SW480 (cell line): ENCODE measurements at places on chromosomes 4 and X.

- DNase-seq: no peak
Measured at GRCh38 chr4:73244945-73245601, 13.5 kb downstream of the ANKRD17 start.

GRCh38 chr4:136246876-136247275 lies 1285.4 kb downstream of the PCDH18 start:
- DNase-seq: no peak

- no peak for DNase-seq
Measured at GRCh38 chr4:988726-989721, 2.2 kb downstream of the IDUA start.

- no peak for DNase-seq
Measured at GRCh38 chr4:153116801-153117200, 87.4 kb upstream of the TRIM2 start.

DNA sequence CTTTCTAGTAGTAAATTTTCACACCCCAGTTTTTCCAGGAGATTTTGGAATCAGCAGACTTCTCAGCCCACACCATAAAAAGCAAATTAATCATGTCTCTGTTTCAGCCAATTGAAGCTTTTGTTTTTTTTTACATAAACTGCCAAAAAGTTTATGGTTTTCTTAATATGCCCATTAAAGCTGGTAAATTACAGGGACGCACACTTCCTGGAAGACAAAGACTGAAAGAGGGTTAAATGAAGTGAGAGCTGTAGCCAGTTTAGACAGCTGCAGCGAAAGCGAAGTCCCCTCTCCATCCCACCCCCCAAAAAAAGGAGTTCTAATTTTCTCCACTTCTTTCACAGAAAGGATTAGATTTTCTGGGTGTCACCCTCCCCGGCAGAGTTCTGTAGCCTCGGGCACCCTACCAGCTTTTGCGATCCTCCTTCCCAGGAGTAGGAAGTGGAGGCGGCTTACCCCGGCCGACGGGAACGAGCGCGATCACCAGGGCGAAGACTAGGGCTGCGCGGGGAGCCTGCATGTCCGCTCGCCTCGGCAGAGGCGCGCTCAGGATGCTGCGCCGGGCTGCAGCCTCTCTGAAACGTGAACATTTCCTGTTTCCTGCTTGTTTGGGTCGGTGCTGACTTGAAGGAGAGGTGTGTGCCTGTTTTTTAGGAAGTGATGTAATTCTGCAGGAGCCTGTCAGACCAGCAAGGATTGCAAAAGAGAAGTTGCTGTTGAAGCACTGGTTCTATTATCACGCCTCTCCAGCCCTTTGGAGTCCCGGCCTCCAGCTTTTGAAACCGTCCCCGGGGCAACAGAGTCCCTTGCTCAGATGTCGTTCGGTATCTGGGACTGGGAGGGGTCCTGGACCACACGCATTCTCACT lies at the start of gene TMEM154:
Gene TMEM154 (minus strand): TSS at position 584 of the 868 bp plus-strand sequence. CDS start 64 bp downstream, at position 520.
- DNase-seq: peak; percentile 16

GRCh38 chr4:95979961-95980876 lies 140.3 kb downstream of the PDHA2 start:
- DNase-seq: no peak

DNA sequence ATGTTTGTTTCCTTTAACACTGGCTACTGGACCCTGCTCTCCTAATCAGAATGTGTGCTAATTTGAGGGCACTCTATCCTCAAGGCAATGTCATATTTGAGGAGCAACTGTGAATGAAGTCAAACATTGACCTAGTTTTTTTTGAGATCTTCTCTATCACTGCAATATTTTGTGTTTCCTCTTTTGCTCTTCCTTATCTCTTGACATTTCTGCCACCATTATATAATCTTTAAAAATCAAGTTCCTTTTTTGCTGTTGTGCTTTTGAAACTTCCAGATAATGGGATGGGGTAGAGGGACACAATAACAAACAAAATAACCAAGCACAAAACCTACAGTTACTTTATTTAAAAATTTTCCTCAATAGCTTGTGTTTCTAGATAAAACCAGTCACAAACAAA lies 7.4 kb upstream of the WDFY3 start:
- no peak for DNase-seq

GRCh38 chrX:132508834-132509233 lies 20.0 kb upstream of the MBNL3 start:
- no peak for DNase-seq

DNA sequence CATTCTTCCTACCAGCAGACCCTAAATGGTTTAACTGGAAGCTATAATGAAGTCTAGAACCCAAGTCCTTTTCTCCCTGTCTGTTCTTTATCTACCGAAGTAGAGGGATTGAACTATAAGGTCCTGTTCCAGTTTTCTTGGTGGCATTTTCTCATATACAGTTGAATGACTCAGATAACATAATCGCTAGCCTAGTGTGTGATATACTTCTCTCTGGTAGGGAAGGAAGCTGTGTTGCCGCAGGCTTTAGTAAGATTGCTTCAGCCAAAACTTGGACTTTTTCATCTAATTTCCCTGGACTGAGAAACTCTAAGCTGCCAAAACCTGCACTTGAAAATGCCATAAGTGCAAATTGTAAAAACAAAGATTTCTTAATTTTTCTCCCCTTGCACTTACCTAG lies 123.4 kb downstream of the NWD2 start:
- DNase-seq: no peak

- DNase-seq: no peak
Measured at GRCh38 chrX:40474645-40475044, 106.1 kb upstream of the ATP6AP2 start.

DNA sequence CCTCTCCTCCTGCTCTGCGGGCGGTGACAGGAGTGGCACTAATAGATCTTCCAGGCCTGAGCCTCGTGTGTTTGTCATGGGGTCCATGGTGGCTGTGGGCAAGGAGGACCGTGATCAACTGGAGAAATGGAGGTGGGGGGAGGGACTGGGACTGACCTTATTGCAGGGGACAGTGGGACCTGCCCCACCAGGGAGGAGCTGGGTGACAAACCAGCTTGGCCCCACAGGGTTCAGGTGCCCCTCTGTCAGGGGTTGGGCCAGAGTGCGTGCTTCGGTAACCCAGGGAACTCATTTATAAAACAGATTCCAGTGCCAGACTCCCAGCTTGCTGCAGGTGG lies 366.5 kb downstream of the BCOR start:
- no peak for DNase-seq

DNA sequence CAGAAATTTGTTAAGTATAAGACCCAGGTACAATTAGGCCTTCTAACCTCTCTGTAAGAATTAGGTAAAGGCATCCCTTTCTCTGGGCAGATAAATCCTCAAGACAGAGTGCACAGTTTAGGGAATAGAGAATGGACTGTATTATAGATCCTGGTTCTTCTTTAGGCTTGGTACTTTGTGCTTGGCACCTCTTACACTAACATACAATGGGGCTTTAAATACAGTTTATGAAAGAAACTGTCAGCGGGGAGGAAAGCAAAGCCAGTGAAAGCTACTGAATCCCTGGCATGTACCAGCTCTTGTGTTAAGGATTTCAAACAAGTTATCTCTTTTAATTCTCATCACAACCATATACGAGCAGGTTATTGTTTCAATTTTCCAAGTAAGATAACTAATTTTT lies 1350.0 kb downstream of the ADGRL3 start:
- DNase-seq: no peak

DNA sequence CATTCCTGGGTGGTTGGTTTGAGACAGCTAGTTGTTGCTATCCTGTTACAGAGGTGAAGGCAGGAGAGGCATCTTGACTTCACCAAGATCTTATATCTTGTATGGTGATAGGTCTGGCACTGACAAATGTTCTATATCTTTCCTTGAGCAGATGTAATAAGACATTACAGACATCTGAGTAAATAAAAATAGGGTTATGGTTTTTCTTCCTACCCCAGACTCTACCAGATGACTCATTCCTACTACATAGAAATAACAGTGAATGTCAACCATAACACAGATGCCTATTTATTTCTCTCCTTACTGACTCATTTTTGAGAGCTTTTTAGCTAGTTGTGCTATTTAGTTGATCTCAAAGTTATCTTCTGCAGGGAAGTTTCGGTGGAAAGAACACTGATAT lies 21.9 kb downstream of the HNRNPH2 start:
- DNase-seq: no peak

- DNase-seq: no peak
Measured at GRCh38 chr4:168674077-168674747, 177.4 kb downstream of the PALLD start.

GRCh38 chr4:147782087-147782781 lies 50.3 kb downstream of the ARHGAP10 start:
- peak; percentile 20 for DNase-seq

- DNase-seq: no peak
Measured at GRCh38 chrX:150262456-150262855, 100.7 kb upstream of the MAMLD1 start.

- no peak for DNase-seq
Measured at GRCh38 chr4:87209182-87209581, 11.2 kb downstream of the KLHL8 start.

DNA sequence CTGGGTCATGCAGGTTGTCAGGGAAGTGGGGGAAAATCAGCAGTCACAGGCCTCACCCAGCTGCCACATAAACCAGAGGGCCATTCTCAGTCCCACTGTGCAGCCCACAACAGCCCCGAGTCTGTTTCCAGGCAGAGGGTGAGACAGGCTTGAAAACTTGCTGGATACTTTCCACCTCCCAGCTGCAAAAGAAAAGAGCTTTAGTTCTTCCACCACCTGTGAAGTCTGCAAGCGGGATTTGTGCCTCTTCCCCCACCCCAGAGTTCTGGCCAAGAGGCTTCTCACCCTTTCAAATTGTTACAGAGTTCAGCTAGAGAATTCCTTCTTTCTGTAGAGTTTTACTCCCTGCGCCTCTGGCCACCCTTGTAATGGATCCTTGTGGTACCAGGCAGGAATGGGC lies 115.5 kb upstream of the ZDHHC15 start:
- no peak for DNase-seq

DNA sequence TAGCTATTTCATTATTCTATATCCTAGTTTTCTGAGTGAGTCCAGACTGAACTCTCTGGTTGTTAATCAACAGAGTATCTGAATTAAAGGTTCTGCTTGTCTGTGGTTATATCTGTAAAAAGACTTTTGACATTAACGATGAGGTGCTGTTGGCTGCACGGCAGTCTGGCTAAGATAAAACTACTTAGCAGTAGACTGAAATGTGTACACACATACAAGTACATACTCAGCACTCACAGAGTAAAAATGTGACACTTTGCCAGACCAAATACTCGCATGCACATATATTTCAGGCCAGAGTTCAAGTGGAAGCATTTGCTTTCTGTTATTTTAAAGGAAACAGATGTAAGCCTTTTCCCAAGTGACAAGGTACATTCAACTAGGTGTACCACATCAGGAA lies 80.5 kb downstream of the PRDM5 start:
- DNase-seq: no peak

- no peak for DNase-seq
Measured at GRCh38 chr4:129176864-129177263, 80.9 kb downstream of the C4orf33 start.

GRCh38 chr4:15543537-15544247 lies 74.0 kb downstream of the CC2D2A start:
- DNase-seq: no peak

GRCh38 chr4:4418676-4419390 lies 31.9 kb downstream of the NSG1 start:
- DNase-seq: no peak

- DNase-seq: no peak
Measured at GRCh38 chrX:124257924-124258702, 74.3 kb upstream of the TEX13D start.

DNA sequence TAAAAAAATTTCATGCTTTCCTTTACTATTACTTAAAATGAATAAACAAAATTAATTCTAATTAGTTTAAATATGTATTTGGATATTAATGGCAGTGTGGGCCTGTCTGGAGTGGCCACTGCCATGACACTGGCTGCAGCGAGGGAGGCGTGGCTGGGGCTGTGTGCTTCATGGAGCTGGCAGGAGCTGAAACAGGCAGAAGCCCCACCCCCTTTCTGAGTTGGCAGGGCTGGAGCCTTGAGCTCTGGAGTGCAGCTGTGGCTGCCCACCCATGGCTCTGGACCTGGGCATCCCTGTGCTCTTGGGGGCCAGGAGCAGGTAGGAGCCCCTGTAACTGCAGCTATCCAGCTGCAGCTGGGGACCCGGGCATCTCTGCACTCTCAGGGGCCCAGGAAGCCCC lies 8.2 kb upstream of the HSD17B11 start:
- DNase-seq: no peak

- DNase-seq: no peak
Measured at GRCh38 chrX:39019056-39019455, 217.8 kb downstream of the MID1IP1 start.

- no peak for DNase-seq
Measured at GRCh38 chr4:41878991-41879491, 56.2 kb upstream of the TMEM33 start.

- DNase-seq: no peak
Measured at GRCh38 chrX:32370456-32371205, 840.7 kb downstream of the DMD start.

- no peak for DNase-seq
Measured at GRCh38 chr4:38846015-38846414, 10.6 kb downstream of the TLR6 start.

GRCh38 chr4:112168719-112169500 lies 23.7 kb downstream of the FAM241A start:
- DNase-seq: no peak

DNA sequence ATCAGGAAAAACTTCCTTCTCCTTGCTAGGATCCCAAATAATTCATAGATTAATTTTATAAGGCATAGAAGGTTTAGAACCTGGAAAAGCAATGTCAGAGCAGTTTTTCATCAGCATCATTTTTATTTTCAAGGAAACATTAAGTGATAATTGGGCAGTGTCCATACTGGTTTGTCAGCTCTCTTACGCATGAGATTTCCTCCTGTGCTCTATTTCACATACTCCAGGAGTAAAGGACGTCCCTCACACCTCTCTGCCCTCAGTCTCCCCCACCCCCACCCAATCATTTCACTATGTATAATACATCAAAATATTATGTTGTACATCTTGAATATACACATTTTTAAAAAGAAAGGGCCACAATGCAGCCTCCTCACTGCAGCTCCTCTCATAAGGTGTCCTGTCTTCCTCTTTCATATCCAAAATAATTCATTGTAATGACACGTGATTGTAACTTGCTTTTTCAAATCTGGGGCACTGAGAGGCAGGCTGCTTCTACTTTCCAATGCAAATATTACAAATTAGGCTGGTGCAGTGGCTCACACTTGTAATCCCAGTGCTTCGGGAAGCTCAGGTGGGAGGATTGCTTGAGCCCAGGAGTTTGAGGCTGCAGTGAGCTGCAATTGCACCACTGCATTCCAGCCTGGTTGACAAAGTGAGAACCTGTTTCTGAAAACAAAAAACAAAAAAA lies 34.4 kb downstream of the ARHGEF38 start:
- DNase-seq: no peak

- DNase-seq: no peak
Measured at GRCh38 chrX:106954041-106954440, 33.8 kb downstream of the CLDN2 start.

- DNase-seq: no peak
Measured at GRCh38 chr4:3192827-3193226, 56.1 kb upstream of the MSANTD1 start.

DNA sequence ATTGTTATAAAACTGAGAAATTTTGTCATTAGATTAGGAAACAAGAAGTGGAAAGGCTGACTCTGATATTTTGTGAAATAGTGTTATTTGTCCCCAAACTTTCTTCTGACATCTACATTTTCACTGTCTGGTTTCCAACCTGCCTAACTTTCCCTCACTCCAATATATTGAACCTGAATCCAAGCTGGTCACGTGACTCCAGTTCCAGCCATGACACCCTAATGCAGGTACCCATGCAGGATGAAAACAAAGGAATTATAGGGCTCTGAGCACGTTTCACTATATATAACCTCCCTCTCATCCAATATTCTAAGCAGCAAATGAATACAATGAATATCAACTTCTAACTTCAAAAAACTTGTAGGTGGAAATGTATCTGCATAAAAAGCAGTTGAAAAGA lies 231.6 kb downstream of the TLL1 start:
- DNase-seq: no peak
